Fibroblast of skin of left biceps (primary cell): ENCODE measurements at places on chromosomes 5 and 9.

DNA sequence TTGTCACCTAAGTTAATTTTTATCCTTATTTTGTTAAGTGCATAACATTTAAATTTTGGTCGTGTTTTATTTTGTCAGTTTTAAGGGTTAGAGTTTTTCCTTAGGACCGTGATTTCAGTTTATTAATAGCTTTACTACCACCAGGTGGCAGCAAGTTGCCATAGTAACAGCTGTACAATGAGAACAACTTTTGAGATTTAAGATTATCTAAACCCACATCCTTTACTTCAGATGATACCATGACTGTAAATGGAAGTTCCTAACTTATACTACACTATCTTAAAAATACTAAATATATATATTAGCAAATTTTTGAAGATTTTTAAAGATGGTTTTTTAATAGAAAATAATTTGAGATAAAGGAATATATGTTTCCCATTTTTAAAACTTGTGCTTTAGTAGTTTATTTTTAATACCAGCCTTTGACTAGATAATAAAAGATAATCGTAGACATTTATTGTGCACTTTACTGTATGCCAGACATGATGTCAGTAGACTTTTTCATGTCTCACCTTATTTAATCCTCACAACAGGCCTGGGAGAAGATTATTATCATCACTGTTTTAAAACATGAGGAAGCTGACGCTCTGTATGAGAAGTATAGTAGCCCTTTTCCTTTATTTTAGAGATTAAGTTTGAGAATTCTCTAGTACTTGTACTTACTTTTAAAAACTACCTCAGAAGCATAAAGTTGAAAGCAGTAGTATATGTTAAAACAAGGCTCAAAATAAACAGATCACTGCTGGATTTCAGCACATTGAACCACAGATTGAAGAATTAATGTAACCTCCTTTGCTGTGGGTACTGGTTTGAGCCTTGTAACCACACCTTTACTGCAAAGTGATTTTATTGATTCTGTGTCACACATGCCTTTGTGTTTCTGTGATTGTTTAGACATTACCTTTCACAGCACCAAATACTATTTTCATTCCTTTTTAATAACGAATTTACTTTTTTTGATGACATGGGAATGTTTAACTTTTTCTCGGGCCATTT, 27.5 kb downstream of the SREK1 start:
- DNase-seq = peak; percentile 8

GRCh38 chr5:445591-445990, 2.6 kb downstream of the EXOC3 start:
- DNase-seq = no peak

DNA sequence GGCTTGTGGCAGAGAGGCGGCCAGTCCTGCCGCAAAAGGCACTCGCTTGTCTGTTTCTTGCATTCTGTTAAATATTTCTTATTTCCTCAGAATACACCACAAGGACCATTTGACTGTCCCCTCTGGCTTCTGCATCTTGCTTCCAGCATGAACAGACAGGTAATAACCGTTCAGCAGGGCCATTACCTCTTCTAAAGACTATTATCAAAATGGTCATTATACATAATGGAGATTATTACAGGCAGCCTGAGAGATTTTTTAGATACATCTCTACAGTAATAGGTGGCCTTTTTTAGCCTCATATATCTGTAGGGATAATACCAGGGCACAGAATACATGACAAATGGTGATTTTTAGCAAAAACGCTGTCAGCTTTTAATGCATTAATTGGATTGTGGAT, 382.0 kb downstream of the PSAT1 start:
- DNase-seq = no peak

- no peak for DNase-seq
Observed at GRCh38 chr5:74685979-74686631, 1.1 kb downstream of the HEXB start.

DNA sequence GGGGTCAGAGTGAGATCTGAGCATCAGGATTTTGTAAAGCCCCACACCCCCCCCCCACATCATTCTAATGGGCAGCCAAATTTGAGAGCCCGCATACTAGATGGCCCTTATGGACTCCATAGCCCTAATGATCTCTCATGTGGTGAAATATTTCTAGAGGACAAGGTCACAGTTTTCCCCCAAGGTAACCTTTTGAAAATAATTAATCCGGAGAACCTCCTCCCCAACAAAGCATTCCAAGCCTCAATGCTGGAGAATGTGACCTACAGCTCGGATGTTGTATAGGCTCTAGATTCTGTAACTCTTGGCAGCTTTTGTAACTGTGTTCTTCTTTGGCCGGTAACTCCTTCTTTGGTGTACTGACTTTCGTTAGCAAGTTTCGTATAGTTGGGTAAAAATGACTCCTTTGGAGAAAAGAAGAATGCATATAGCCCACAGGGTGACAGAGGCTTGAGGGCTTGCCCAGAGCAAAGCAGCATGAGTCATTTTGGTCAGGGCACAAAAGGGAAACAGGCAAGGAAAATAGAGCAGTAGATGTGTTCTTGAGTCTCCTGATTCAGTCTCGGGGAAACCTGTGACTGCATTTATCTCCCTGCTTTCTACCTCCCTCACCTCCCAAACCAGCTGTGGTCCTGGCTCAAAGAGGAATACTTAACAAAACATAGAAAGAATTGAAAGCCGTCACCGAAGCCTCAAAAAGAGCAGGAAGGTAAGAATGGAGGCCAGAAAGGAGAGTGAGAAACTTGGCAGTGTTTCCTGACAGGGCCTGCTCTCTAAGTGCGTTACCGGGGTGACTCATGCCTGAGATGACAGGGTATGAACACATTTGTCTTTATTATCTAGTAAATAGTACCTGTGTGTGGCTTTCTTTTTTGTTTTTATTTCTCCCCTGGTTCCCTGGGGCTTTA, 6.6 kb upstream of the XPA start:
- no peak for DNase-seq

- peak; percentile 80 for DNase-seq
Observed at GRCh38 chr9:33816327-33817252, at the start of gene UBE2R2. UBE2R2 (plus strand) TSS chr9:33817160; CDS start chr9:33817758, 598 bp downstream.

GRCh38 chr5:131634666-131634995, 398 bp downstream of the RAPGEF6 start:
- DNase-seq = no peak

- peak; percentile 51 for DNase-seq
Observed at GRCh38 chr9:115015018-115015635, 84.7 kb upstream of the TNFSF8 start.

- no peak for DNase-seq
Observed at GRCh38 chr5:131769336-131769735, 27.5 kb downstream of the FNIP1 start.

DNA sequence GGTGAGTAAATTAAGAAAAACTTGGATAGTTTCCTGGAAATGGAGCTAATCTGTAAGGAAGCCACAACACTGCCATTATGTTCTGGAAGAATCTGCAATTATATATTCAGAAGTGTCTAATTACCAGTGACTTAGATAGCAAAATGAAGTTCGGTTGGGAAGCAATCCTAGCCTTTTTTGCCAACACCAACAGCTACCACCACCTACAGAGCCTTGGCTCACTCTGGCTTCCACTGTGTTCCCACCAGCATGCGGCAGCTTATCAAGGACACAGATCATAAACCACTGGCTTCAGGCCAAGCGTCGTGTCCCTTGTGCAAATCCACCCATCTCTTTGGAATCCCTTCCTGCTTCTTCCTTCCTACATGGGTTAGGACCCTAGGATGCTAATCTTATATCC, 118.0 kb upstream of the PCA3 start:
- DNase-seq = no peak

DNA sequence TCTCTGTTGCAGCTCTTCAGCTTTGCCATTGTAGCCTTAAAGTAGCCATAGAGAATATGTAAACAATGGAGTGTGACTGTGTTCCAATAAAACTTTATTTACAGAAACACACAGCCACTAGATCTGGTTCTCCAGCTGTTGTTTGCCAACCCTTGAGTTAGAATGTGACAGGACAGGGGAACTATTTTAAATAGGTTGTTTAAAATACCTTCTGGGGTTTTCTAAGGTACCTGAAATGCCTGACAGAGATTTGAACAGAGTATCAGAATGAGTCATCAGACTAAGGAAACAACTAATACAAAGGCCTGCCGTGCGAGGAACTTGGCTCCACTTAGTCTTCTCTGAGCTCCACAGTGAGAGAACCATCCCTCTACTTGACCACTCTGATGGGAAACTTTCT, 85.4 kb downstream of the HSD17B4 start:
- DNase-seq = no peak

DNA sequence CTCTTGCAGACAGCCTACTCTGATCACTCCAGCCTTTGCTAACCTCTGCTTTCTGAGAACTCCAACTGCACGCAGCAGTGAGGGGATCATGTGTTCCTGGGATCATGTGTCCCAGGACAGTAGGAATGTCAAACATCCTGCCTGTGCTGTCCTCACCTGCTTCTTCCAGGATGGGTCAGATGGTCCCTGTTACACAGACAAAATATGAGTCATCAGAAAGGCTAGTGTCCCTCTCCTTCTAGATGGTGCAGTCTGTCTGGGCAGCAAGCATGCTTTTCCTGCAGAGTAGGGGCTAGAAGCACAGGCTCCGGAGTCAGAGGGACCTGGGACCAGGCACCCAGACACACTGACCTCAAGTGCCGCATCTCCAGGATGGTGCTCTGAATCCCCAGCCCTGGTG, 20.1 kb upstream of the SLC25A48 start:
- DNase-seq = no peak

- DNase-seq = no peak
Observed at GRCh38 chr9:115378758-115379157, 260.8 kb upstream of the TNC start.

GRCh38 chr5:172825610-172826204, 8.3 kb upstream of the ERGIC1 start:
- no peak for DNase-seq

- DNase-seq = no peak
Observed at GRCh38 chr5:74598731-74599130, 41.8 kb downstream of the ENC1 start.

GRCh38 chr5:122816756-122817155, 28.7 kb upstream of the SNX24 start:
- DNase-seq = no peak

DNA sequence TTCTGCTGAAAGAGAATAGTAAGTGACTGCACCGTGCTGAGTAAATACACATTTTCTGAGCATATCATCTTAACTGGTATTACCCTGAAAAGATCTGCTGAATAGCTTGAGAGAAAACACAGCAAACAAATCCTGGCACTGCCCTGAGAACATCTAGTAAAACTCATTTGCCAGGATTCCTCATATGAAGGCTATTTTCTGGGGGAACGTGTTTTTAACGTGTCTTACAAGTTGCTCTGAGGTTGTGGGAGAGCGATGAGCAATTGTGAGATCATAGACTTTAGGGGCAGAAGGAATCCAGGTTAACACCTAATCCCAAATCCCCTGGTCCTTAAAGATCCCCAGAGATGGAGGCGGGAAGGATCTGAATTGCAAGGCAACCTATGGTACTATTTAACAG, 331.9 kb upstream of the RFX3 start:
- DNase-seq = no peak

DNA sequence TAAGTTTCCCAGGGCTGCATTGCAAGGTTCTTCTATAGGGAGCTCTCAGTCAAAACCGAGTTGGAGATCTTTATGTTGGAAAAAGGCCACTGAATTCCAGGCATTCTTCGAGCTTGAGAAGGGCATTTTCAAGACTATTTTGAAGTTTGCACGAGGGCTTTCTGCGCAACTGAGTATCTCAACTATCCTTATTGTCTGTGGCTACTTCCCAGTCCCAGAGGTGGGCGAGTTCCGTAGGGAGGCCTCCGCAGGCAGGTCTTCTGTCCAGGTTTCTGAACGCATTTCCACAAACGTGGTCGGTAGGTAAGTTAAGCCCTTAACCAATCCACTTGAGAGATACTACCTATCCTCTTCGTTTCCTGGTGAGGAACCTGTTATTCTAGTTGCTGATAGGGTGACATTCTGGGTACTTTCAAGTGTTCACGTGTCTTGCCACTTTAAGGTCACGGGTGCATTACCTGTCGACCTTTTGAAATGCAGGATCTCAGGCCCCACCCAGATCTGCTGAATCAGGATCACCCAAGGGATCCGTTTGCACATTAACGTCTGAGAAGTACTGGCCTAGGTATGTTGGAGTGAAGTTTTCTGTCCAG, 51.4 kb upstream of the TJP2 start:
- DNase-seq = peak; percentile 61

GRCh38 chr5:21152611-21153010, 1164.6 kb upstream of the CDH18 start:
- DNase-seq = peak; percentile 96

DNA sequence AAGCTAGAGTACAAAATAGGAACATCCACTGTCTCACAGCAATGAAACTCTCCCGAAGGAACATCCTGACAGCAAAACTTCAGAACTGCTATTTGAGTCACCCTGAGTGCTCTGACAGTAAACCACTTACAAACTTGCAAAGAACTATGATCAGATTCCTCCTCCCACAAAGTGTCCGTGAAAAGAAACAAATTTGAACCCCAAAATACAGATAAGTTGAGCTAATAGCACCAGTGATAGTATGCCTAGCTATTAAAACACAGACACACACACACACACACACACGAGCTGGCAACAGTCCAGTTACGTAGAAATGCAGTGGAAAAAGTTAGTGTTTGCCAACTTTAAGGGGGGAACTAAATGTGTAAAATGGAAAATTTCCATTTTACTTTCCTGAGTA, 3.1 kb upstream of the GLIS3 start:
- no peak for DNase-seq

DNA sequence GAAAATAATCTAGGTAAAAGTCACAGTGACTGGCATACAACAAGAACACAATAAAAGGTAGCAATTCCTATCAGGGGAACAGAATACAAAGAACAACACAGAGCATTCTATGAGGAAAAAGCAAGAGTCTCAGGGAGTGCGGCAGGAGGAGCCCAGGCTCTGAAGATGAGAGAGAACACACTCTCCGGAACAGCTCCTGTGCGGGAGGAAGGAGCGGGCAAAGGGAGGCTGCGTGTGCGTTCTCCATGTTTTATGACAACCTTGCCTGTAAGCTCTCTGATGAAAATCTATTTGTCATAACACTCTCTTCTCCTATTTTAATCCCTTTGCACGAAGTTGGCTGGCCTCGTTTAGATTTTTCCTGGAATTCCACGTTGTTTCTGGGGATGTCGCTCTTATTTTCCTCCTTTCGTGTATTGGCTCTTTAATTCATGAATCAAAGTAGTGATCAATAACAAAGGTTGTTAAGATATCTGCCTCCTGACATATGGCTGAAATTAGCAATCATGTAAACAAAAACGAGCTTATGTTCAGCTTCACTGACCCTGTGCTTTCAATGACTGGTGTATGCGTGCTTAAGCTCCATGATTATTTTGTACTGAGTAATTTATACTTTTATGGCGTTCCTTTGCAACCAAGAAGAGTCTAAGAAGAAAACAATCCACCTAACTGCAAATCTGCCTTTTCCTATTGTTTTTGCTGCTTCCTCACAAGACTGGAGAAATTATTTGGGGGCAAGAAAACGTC, 109.5 kb downstream of the MYO10 start:
- DNase-seq = no peak

DNA sequence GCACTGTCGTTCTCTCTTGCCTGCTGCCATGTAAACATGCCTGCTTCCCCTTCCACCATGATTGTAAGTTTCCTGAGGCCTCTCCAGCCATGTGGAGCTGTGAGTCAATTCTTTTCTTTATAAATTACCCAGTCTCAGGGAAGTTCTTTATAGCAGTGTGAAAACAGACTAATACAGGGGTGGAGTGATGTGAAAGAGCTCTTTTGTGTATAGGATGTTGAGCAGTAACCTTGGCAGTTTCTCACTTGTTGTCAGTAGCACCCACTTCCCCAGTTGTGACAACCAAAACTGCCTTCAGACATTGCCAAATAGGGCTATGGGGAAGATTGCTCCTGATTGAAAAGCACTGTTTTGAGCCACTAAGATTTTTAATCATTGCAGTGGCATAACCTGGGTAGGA, 552.2 kb upstream of the ZNF462 start:
- no peak for DNase-seq
